ENCODE measurements at places on chromosomes 5 and 9.

- ATAC-seq = no peak
- H3K4me1 ChIP-seq = no peaks in the 10 kb centered on the region
- peaks cover 50% of the 10 kb centered on the region for H3K27me3 ChIP-seq
- H3K27ac ChIP-seq = no peak overlapping the region
Observed at GRCh38 chr9:138050472-138051330, 173.1 kb downstream of the CACNA1B start.

GRCh38 chr9:90986161-90986560 lies 184.5 kb downstream of the SYK start:
- ATAC-seq = no peak
- no peaks in the 10 kb centered on the region for H3K27me3 ChIP-seq
- no peak overlapping the region for H3K27ac ChIP-seq
- no peaks in the 10 kb centered on the region for H3K4me1 ChIP-seq

- H3K4me1 ChIP-seq = no peaks in the 10 kb centered on the region
- H3K36me3 ChIP-seq = no peaks in the 10 kb centered on the region
- no peak overlapping the region for H3K4me3 ChIP-seq
- no peak overlapping the region for H3K27ac ChIP-seq
- ATAC-seq = no peak
- H3K27me3 ChIP-seq = no peaks in the 10 kb centered on the region
Observed at GRCh38 chr9:4308482-4308881, 8.6 kb upstream of the GLIS3 start.

DNA sequence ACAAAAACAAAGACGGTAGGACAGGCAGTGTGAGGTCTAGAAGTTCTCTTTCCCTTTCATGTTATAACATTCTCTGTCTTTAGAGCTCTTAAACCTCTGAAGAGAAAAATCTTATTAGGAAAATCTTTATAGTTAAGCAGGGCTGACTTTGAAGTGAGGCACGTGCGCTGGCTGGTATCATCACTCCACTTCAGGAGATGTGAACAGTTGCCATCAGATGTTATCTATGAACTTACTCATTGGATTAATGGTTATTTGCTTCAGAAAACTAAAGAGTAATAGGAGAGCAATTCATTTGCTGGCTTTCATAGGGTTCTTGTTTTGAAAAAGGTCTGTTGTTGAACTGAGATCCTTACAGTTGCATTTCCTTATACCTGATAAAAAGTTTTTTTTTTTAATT lies 25.7 kb downstream of the LRRTM2 start:
- H3K27me3 ChIP-seq = no peaks in the 10 kb centered on the region
- peaks cover 66% of the 10 kb centered on the region for H3K4me1 ChIP-seq
- ATAC-seq = no peak
- no peaks in the 10 kb centered on the region for H3K36me3 ChIP-seq
- no peak overlapping the region for H3K4me3 ChIP-seq

- H3K27me3 ChIP-seq = peaks cover 25% of the 10 kb centered on the region
- no peak for ATAC-seq
- H3K36me3 ChIP-seq = no peaks in the 10 kb centered on the region
- no peaks in the 10 kb centered on the region for H3K4me1 ChIP-seq
Observed at GRCh38 chr5:139837711-139838380, 42.2 kb downstream of the PSD2 start.

DNA sequence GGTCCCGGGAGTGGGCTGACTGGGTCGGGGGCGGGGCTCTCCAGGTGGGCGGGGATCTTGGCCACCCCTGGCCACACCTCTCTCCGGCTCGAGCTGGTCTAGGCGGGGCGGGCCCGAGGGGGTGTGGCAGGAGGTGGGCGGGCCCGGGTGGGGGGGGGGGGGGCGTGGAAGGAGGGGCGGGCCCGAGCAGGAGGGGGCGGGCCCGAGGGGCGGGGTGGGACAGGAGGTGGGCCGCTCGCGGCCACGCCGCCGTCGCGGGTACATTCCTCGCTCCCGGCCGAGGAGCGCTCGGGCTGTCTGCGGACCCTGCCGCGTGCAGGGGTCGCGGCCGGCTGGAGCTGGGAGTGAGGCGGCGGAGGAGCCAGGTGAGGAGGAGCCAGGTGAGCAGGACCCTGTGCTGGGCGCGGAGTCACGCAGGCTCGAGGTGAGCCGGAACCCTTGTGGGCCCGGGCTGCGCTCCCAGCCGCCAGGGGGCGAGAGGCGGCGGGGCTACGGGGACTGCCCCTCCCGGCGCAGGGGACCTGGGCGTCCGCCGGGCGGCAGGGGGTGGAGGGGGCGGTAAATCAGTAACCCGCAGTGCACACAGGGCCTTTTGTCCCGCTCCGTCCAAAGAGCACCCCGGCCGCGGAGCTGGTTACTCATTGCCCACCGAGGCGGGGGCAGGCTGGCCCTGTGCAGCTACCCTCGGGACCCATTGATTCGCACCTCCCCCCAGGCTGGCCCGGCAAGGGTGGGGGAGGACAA lies at the start of gene FGFR4:
Gene FGFR4, plus strand, starts transcription at position 262 of the 744 bp plus-strand sequence. CDS start 2,688 bp downstream, outside the sequence.
- peaks cover 86% of the 10 kb centered on the region for H3K27me3 ChIP-seq
- H3K4me3 ChIP-seq = peak within 1 kb of the TSS; percentile 4
- H3K36me3 ChIP-seq = no peaks in the 10 kb centered on the region

- no peak overlapping the region for H3K27ac ChIP-seq
- no peaks in the 10 kb centered on the region for H3K4me1 ChIP-seq
- ATAC-seq = no peak
- H3K36me3 ChIP-seq = no peaks in the 10 kb centered on the region
Observed at GRCh38 chr9:135512904-135513303, 8.3 kb upstream of the LCN1 start.

- no peak overlapping the region for H3K4me3 ChIP-seq
- no peaks in the 10 kb centered on the region for H3K36me3 ChIP-seq
- H3K27me3 ChIP-seq = no peaks in the 10 kb centered on the region
- no peak for ATAC-seq
- H3K4me1 ChIP-seq = no peaks in the 10 kb centered on the region
- H3K27ac ChIP-seq = no peak overlapping the region
Observed at GRCh38 chr5:147635882-147636728, 126.2 kb upstream of the DPYSL3 start.

DNA sequence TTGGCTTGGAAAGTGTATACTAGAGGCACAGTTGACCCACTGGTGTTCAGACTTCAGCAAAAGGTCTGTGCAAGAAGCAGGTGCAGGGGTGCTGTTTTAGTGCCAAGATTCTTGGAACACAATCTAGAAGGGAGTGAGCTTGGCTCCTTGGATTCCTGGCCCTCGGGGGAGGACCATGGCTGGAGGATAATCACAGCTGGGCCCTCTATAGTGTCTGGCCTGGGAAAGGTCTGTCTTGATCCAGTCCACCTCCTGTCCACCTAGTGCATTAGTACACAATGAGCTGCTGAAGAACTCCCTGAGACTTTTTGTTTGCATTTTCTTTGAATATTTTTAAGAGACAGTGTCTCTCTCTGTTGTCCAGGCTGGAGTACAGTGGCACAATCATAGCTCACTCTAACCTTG lies 50.4 kb upstream of the PLPP1 start:
- no peaks in the 10 kb centered on the region for H3K27me3 ChIP-seq
- H3K4me3 ChIP-seq = no peak overlapping the region

- no peak overlapping the region for H3K4me3 ChIP-seq
- no peaks in the 10 kb centered on the region for H3K4me1 ChIP-seq
- no peak for ATAC-seq
- no peak overlapping the region for H3K27ac ChIP-seq
- H3K27me3 ChIP-seq = no peaks in the 10 kb centered on the region
Observed at GRCh38 chr5:120361941-120362340, 102.2 kb upstream of the PRR16 start.

DNA sequence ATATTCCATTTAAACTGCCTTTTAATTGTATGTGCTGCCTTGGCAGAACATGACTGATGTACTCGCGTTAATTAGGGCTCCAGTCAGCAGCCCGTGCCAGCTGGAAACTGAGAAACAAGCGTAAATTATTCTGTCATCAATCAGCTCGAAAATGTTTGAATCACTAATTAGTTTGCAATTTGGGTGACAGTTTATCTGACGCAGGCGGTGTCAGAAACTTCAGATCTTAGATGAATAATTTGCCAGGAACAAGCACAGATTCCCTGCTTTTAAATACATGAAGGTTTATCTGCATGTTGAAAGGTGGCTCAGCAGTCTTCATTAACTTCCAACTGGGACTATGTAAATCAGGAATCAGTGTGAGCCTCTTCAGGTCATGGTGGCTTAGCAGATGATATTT lies 176.0 kb upstream of the TLE4 start:
- no peaks in the 10 kb centered on the region for H3K27me3 ChIP-seq
- no peaks in the 10 kb centered on the region for H3K36me3 ChIP-seq
- H3K4me1 ChIP-seq = no peaks in the 10 kb centered on the region
- no peak overlapping the region for H3K27ac ChIP-seq
- no peak overlapping the region for H3K4me3 ChIP-seq

DNA sequence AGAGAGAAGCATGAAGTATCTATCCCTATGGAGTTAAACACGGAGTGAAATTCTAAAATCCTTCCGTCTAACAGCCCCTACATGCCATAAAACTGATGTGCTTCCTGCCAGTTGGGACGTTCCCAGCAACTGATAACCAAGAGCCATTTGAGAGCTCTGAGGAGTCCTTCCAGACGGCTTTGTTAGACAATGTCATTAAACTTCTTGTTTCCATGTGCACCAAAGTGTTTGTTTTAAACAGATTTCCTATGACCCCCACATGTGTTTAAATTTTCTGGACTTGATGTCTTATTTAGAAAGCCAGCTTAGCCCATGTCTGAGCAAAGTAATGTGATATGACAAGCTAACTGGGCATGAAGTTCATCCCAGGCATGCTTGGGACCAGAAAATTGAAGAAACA lies 57.2 kb upstream of the LPAR1 start:
- H3K4me1 ChIP-seq = no peaks in the 10 kb centered on the region
- peak overlapping the region; percentile 53 for H3K27ac ChIP-seq
- no peak overlapping the region for H3K4me3 ChIP-seq
- H3K36me3 ChIP-seq = no peaks in the 10 kb centered on the region
- no peaks in the 10 kb centered on the region for H3K27me3 ChIP-seq

DNA sequence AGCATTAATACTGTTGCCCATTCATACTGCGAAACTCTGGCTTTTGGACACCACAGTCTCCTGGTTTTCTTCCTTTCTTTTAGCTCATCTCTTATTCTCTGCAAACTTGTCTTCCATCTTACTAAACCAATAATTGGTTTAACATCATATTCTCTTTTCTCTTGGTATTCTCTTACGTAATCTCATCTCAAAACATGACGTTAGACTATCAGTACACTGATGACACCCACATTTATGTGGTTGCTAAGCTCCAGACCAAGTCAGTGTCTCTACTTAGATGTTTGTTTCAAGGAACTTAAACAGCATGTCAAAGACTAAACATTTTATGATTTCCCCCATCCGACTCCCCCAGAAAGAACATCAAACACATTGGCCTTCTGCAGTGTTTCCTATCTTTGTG lies 2.1 kb downstream of the PRRC1 start:
- H3K4me3 ChIP-seq = no peak overlapping the region
- no peaks in the 10 kb centered on the region for H3K27me3 ChIP-seq
- H3K27ac ChIP-seq = no peak overlapping the region
- peaks cover 29% of the 10 kb centered on the region for H3K4me1 ChIP-seq

DNA sequence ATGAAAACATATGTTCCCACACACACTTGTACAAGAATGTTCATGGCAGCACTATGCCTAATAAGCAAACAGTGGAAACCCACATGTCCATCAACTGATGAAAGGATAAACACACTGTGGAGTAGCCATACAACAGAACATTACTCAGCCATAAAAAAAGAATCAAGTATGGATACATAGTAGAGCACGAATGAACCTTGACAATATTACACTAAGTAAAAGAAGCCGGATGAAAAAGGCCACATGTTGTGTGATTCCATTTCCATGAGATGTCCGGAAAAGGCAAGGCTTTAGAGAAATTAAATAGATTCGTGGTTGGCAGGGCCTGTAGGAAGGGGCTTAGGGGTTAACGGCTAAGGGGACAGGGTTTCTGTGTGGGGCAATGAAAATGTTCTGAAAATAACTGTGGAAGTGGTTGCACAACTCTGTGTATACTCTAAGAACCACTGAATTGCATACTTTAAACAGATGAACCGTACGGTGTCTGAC lies 51.4 kb downstream of the COL23A1 start:
- H3K36me3 ChIP-seq = no peaks in the 10 kb centered on the region
- ATAC-seq = no peak
- no peaks in the 10 kb centered on the region for H3K27me3 ChIP-seq
- no peak overlapping the region for H3K4me3 ChIP-seq
- H3K27ac ChIP-seq = peak overlapping the region; percentile 22

- H3K36me3 ChIP-seq = no peaks in the 10 kb centered on the region
- no peak overlapping the region for H3K27ac ChIP-seq
- no peaks in the 10 kb centered on the region for H3K4me1 ChIP-seq
- ATAC-seq = no peak
- no peaks in the 10 kb centered on the region for H3K27me3 ChIP-seq
Observed at GRCh38 chr9:115000217-115000639, 69.8 kb upstream of the TNFSF8 start.
